ENCODE measurements at places on chromosomes 11 and 22.
A peak's percentile ranks its signal among the peaks of the same experiment; 100 is the strongest.

DNA sequence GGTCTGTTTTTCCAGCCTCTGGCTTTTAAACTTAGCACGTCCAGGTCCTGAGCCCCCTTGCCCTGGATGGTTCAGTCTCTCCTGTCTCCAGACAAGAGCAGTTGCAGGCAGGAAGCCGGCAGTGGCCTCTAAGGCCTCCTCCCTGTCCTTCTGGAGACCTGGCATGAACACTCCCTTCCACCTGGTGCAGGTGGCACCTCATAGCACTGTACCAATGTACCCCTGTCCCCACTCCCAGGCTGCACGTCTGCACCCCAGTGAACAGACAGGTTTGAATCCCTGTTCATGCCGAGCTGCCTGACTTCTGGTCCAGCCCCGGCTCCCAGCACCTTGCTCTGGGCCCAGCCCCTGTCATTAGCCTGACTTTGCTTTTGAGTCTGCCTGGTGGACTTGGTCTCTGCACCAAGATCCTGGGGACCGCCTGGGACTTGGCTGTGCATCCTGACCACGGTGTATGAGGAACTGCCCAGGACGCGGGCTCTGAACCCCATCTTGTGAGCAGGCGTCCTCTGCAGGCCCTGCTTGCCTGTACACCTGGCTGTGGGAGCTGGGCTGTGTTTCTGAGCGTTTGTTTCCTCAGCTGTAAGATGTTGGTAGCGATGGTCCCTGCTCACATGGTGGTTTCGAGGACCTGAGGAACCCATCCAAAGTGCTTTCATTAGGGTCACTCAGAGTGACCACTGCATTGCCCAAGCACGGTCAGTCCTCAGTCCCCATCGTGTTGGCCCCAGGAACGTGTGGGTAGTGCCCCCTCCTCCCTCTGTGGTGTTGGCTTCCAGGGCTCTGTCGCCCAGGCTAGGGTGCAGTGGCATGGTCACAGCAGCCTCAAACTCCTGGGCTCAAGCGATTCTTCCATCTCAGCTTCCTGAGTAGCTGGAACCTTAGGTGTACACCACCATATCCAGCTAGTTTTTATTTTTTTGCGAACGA, 75.0 kb upstream of the SHANK2 start:
- no peak for DNase-seq

DNA sequence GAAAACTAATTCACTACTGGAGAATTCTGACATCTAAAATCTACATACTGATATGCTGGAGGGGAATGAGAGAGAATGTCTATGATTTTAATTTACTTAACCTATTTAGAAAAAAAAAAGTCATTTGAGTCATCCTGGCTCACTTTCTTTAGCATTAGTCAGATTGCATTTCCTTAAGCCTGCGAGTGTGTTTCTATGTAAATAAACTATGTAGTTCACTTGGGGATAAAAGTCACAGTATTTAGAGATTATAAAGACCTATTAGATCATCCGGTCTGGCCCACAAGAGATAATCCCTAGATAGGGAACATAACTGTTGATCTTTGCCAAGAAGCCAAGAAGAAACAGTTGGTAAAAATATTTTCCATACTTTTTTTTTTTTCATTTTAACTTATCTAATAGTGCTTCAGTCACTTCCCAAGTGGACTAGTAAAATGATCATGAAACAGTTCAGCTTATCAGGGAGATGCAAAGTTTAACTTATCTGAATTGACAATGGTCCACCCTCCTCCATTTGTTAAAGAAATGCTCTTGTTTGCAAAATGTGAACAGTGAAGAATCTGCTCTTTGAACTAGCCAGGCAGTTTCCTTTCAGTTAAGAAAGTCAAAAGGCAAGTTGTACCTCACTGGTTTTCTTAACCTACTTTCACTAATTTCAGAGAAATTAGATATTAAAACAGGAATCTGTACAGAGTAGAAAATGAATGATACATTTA, 21.2 kb upstream of the BLID start:
- peak; percentile 97 for DNase-seq

DNA sequence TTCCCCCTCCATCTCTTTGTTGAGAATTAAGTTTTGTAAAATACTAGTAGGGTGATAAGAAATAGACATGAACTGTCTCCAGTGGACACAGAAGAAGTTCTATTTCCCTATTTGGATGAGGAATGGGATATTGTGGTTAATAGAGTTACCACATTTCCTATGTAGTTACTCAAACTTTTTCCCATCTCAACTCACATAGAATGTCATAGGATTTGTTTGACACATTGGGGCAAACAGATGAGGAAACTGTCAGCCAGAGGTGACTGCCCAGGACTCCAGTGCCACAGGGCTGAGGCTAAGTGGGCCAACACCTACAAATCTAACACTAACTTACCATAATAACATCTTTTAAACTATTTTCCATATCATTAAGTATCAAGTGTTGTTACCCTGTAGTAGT, 58.3 kb downstream of the CCDC83 start:
- no peak for DNase-seq

DNA sequence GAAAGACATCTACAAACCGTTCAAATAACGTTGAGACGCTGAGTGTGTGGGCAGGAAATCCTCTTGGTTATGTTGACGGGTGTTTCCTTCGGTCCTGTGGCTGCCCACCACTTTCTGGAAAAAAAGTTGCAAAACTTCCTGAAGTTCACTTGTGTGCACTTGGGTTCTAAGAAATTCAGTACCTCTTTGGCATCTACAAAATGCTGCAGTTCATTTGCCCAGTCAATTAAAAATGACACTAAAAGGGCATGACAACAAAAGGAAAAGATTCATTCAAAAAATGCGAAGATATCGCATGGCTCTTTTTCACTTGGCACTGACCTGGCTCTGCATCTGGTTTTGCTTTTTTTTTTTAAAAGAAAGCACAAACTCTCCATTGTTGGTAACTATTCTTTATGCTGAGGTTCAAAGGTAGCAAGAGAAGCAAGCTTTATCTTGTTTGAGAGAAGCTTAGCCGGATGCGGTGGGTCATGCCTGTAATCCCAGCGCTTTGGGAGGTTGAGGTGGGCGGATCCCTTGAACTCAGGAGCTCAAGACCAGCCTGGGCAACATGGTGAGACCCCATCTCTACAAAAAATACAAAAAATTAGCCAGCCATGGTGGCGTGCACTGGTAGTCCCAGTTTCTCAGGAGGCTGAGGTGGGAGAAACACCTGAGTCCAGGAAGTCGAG, 10.6 kb upstream of the XBP1 start:
- DNase-seq = no peak

GRCh38 chr11:75191330-75191717, 40.4 kb downstream of the SLCO2B1 start:
- no peak for DNase-seq

DNA sequence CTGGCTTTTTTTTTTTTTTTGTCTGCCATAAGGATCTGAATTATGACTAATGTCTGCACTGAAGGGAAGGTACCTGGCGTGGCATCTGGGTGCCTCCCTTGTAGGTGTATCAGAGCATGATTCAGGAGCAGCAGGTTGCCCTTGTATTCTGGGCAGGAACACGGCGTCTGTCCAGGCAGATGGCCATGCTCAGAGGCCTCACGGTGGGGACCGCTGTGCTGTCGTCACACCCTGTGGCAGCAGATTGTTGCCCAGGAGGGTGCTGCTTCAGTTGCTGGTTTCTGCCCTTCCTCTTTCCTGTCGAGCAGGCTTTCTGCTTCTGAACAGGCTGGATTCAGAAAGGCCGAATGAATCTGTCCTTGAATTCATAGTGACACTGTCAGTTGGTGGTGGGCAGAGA, 11.0 kb downstream of the ZNRF3 start:
- no peak for DNase-seq

GRCh38 chr22:45670981-45671782, 452 bp upstream of the ATXN10 start:
- no peak for DNase-seq

DNA sequence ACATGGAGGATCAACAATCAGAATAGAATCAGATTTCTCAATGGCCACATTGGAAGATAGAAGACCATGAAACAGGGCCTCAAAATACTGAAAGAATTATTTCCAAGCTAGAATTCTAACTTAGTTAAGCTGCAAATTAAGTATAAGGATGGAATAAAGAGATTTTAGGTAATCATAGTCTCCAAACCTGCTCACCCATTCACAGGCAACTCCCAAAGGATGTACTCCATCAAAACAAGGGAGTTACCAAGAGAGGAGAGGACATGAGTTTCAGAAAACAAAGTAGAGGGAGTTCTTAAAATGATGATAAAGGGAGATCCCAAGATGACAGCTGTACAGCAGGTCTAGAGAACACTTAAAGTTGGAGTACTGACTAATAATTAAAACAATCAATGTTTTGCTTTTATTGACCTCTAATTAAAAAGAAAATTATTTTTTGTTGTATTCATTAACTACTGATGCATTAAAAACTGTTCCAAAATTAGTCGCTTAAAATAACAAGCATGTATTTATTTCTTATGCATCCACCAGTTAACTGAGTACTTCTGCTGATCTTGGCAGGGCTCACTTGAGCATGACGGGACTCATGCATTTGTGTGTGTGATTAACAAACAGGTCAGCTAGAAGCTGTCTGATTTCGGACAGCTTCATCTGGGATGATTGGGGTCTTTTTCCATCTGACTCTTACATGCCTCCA, 95.6 kb downstream of the CD44 start:
- no peak for DNase-seq

DNA sequence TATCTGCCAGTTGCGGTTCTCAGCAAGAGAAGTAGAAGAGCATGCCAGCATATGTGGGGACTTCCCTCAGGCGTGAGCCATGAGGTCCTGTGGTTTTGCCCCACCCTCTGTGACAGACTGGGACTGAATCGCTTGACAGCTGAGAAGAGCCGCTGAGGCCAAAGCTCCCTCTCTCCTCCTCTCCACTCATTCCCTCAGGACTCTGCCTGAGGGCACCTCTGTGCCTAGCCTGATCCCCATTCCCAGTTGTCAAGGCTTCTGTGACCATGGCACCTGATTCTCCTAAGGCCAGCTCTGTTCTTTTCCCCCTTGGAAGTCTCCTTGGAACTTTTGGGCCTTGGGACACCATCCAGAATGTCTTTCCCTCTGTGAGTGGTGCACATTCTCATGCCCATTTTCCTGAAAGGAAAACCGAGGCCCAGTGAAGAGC, 27.0 kb downstream of the ART5 start:
- DNase-seq = no peak

DNA sequence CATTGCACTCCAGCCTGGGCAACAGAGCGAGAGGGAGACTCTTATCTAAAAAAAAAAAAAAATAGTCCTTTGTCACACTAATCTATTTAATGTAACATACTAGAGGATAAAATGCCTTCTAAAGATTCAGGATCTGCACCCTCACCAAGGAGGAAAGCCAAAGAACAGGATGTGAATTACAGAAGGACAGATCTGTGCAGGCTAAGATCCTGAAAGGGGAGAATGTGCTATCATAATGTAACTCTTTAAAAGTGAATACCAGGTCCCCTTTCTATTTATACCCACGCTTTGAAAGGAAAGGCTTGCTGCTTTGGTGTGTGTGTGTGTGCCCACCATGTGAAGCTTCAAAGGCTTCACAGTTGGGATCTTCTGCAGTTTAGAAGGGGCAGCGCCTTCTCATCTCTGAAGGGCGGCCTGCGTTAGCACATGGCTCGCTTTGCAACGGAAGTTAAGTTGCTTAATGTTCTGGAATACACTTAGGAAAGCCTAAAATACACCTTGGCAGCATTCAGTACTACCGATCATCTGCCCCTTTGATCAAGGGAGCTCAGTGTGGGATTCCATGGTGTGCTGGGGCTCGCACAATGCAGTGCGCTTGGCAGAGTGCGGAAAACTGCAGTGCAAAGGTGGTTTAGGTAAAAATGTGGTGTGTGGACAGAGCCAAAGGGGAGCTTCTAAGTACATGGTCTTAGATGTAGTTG, 6.8 kb downstream of the CECR2 start:
- no peak for DNase-seq

GRCh38 chr11:47184711-47185304, 1.4 kb downstream of the PACSIN3 start:
- DNase-seq = no peak

DNA sequence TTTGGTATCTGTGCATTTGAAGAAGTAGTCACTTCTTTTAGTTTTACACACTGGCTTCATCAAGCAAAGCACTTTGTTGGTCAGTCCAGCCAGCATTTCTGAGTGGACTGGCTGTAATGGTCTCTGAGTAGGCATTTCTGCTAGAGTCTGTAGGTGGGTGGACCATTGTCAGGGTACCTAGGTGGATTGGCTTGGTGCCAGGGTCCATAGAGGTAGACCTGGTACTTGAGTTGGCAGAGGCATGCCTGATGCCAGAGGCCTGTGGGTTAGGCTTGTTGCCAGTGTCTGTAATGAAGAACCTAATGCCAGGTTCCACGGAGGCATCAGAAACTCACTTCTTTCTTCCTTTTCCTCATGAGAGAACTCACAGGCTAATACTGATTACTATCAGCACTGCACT, 157.9 kb upstream of the C11orf87 start:
- DNase-seq = no peak

- no peak for DNase-seq
These were observed 155.3 kb upstream of the SYN3 start for GRCh38 chr22:33213383-33214075.

DNA sequence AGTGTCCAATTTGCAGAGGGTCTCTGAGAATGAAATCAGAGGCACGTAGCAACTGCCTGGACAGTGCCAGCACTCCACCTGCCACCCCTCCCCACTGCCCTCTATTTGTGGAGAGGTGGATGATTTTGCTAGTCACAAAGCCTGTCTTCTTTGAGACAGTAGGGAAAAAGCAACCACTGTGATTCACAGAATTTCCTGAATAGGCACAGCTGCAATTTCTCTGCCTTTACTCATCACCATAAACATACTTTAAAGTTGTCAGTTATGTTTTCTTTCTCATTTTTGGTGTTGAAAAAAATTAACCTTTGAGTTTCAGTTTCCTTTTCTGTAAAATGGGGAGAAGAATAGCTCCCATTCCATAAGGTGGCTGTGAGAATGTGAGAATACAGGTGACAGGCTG, 134.3 kb downstream of the TEAD1 start:
- peak; percentile 72 for DNase-seq

- DNase-seq = no peak
These were observed 35.4 kb downstream of the CHRDL2 start for GRCh38 chr11:74695705-74696280.

DNA sequence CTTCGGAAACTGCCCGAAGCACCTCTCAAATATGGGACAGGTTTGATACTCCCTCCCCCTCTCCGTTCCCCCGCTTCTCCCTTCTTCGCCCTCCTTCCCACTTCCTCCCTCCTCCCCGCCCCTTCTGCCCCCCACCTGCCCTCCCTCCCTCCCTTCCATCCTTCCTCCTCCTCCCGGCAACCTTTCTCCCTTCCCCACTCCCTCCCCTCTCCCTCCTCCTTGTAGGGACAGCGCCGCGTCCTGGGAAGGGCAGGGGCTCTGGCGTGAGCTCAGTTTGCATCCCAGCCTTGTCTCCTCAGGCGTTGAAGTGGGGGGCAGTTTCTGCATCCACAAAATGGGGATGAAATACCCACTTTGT, 6.1 kb upstream of the NFAM1 start:
- DNase-seq = no peak
